Stimulated activated CD4-positive, alpha-beta T cell treated with anti-CD3 and anti-CD28 coated beads, Interleukin-1b, Interleukin-23, amount 100 ng/mL, for 48 hours (primary cell): ENCODE measurements at places on chromosomes 1 and 21.

DNA sequence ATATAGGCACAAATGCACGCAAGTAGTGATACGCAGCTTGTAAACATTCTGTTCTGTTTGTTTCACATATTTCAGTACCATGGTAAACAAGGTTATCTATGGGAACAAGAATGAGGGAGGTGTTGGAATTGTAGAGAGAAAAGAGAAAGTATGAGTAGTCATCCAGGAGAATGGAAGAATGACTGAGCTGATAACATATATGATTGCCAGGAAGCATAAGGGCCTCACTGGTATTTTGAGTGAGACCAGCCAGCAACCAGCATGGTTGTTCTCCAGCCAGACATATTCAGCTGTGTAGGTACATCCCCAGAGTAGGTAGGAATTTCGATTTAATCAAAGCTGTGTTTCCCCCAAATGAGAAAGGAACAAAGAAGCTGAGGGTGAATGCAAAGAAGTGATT lies 58.9 kb upstream of the ARTN start:
- no peak for DNase-seq

DNA sequence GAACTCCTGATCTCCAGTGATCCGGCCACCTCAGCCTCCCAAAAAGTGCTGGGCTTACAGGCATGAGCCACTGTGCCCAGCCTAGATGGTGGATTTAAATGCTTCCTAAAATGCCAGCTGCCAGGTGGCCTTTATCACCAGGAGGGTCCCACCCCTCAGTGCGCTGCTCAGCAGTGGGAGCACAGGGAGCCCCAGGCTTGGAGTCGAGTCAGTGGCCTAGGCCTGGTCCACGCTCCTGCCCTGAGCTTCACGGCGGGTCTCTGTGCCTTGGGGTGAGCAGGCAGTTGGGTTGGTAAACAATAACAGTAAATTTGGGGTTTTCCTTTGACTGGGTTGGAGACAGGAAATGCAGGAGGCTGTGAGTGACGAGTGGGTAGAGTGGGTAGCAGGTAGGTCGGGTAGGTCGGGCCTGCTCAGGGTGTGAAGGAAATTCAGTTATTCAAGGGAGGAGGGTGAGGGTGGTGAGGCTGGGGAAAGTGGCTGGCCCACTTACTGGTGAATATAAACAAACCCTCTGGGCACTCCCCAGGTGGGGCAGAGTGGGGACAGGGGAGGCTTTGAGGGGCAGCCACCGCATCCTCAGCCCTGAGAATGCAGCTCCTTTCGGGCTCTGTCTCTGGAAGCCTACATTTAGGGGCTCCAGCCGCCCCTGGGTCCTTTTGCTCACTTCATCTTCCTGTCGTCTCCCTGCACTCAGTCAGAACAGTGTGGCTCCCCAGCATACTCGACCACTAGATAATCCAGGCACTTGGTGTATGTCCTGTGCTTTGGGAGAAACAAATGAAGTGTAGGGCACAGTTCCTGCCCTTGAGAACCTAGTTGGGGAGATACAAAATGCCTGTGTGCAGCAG lies 33.5 kb upstream of the IL19 start:
- DNase-seq, result peak; percentile 26

DNA sequence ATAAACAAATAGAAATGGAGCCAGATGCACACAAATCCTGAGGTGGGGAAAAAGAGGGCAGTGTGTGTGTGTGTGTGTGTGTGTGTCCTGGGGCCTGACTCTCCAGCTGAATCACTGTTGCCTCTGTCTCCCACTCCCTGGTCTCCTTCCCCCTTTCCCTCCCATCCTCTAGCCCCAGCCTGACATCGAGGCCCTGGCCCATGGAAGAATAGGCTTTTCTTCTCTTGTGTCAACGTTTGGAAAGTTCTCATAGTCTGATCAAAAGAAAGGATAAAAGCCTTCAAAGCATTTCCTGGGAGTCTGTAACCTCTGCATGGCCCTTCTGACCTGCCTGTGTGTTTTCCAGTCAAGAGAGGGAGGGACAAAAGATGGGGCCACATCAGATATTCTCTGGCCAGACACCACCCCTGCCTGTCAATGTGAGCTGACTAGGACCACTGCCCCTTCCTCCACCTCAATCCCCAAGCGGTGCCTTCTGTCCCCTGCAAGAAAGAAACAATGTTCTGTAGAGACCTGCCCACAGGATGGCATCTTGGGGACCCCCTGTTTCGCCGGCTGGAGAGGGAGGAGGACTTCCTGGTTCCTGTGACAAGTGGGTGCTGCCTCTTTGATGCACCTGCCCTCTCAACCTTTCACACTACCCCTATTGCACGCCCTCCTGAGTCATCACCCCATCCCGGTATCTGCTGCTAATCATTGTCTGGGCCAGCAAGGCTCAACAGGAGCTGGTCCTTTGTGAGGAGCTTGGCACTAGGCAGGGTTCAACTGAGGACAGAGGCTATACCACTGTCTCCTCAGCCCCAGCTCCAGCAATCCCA lies 16.2 kb downstream of the KCNJ10 start:
- no peak for DNase-seq

- DNase-seq, result no peak
Measured at GRCh38 chr1:3391711-3392110, 62.8 kb upstream of the ARHGEF16 start.

GRCh38 chr1:32247452-32247851 lies 430 bp downstream of the FAM167B start:
- no peak for DNase-seq

GRCh38 chr1:45895406-45895805 lies 92.0 kb downstream of the MAST2 start:
- no peak for DNase-seq

- no peak for DNase-seq
Measured at GRCh38 chr1:99814373-99814900, 35.7 kb upstream of the AGL start.

GRCh38 chr1:85307987-85308832 lies 31.8 kb upstream of the BCL10 start:
- DNase-seq, result peak; percentile 61

GRCh38 chr1:204278251-204278650 lies 64.5 kb upstream of the GOLT1A start:
- DNase-seq, result no peak

- DNase-seq, result no peak
Measured at GRCh38 chr1:232635778-232636356, 5.9 kb upstream of the SIPA1L2 start.

GRCh38 chr1:26771643-26772321 lies 16.0 kb upstream of the PIGV start:
- peak; percentile 35 for DNase-seq

DNA sequence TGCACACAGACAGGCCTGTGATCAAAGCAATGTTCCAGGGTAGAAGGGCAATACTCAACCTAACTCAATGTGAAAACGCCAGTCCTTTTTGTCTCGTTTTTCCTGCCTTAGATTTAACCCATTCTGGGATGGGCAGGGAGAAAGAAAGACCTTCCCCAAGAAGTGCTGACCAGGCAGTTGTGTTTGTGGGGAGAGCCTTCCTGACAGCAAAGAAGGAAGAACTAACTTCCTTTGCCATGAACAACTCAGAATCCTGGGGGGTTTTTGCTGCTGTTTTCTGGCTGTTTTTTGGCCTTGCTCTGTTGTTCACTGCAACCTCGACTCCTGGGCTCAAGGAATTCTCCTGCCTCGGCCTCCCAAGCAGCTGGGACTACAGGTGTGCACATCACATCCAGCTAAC lies 112.0 kb upstream of the RAB4A start:
- no peak for DNase-seq

DNA sequence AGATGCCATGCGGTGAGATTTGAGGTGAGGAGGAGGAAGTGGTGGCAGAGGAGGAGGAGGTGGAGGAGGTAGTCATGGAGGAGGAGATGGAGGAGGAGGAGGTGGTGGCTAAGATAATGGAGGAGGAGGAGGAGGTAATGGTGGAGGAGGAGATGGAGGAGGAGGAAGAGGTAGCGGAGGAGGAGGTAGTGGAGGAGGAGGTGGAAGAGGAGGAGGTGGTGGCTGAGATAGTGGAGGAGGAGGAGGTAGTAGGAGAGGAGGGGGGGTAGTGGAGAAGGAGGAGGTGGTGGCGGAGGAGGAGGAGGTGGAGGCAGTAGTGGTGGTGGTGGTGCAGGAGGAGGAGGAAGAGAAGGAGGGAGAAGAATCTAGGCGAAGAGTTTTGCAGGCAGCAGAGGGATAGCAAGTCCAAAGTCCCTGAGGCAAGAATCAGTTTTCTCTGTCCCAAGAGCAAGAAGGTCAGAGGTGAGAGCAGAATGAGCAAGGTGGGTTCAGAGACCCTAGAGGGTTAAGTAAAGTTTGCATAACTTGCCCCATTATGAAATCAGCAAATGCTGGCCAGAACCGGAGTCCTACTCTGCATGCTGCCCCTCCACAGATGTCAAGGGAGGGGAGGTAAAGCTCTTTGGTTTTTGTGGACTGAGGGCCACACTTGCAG lies 38.9 kb upstream of the GNPAT start:
- no peak for DNase-seq

DNA sequence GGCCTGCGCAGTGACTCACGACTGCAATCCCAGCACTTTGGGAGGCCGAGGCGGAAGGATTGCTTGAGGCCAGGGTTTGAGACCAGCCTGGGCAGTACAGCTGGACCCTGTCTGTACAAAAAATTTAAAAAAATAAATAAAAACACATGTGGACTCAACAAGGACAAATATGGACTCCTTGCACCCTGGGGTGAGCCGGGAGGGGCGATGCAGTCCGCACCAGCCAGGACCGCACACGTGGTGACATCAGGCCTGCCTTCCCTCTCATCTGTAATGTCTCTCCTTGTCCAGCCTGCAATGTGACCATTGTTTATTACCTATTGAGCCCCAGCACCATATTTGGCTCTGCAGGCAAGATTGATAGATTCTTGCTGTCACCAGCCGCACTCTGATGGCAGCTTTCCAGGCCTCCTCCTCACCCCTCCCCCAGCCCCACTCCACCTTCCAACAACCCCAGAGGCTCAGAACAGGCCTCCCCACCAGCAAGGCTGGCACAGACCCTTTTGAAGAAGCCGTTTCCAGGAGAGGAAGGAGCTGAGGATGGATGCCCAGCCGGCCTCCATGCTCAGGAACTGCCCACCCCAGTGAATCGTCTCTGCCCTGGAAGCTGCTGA lies 55.2 kb downstream of the IRF2BP2 start:
- DNase-seq, result no peak

DNA sequence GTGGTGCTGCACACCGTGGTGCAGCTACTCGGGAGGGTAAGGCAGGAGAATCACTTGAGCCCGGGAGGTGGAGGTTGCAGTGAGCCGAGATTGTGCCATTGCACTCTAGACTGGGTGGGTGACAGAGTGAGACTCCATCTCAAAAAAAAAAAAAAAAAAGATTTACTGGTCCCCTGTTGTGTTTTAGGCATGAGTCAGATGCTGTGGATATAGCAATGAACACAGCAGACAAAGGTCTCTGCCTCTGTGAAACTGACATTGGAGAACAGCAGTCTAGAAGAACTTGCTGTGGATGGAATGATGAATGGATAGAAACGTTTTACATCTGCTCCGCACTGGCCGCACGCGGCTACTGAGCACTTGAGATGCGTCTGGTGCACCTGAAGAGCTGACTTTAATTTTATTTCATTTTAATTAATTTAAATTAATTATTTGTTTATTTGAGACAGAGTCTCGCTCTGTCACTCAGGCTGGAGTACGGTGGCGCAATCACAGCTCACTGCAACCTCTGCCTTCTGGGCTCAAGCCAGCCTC lies 24.5 kb upstream of the EPHA2 start:
- no peak for DNase-seq

- no peak for DNase-seq
Measured at GRCh38 chr1:189596197-189596596, 881.5 kb downstream of the BRINP3 start.

DNA sequence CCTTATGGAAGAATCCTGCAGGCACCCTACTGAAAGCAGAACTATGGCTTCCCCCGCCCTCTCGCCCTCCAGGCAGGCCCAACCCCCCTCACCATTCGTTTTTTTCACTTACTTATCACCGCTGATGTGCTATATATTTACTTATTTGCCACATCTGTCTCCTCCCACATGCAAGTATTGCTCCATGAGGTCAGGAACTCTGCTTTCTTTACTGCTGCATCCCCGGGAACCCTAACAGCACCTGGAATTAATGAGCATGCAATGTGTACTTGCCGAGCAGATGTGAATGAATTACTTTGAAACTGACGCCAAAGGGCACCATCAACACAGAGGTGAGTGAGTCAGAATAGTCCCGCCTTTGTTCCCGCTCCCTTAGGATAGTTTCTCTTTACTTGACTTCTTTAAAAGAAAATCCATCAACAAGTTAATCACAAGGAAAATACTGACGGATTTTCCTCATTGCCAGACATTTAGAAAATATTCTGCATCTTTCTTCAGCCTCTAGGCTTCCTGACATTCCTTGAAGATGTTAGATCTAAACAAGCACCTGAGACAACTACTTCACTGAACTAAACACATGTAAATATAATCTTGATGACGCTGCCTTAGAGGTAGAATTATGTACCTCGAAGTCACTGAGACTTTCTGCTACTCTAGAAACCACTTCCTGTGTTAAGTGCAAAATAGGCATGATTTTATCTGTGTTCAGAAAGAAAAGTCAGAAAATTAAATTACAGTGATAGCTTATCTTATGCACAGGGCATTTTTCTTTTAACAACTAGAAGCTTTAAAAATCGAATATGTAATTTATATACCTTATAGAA lies 17.5 kb upstream of the RAB4A start:
- DNase-seq, result no peak

GRCh38 chr1:228276174-228276831 lies 68.5 kb downstream of the OBSCN start:
- no peak for DNase-seq

- no peak for DNase-seq
Measured at GRCh38 chr1:240956020-240956419, 344.1 kb upstream of the GREM2 start.

GRCh38 chr1:237961754-237962153 lies 71.0 kb upstream of the ZP4 start:
- DNase-seq, result no peak

DNA sequence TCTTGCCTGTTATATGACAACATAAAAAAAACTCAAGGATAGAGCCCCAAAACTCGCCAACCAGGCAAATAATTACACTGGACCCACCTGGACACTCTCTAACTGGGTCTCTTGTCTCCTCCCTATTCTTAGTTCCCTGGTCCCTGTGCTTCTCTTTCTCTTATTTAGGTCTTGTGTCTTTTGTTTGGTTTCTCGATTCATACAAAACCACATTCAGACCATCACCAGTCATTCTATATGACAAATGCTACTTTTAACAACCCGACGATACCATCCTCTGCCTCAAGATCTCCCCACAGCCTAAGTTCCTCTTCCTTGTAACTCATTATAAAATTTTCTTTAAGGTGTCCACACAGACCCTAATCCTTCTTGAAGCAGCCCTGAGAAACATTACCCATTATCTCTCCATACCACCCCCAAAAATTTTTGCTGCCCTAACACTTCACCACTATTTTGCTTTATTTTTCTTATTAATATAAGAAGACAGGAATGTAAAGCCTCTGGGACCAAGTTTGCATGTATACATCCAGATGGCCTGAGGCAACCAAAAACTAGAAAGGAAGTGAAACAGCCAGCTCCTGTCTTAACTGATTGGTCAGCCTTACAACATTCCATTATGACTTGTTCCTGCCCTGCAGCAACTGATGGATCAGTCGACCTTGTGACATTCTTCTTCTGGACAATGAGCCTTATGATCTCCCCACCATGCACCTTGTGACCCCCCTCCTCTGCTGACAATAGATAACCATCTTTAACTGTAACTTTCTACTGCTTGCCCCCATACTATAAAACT lies 638.2 kb downstream of the AMY1C start:
- DNase-seq, result no peak

- no peak for DNase-seq
Measured at GRCh38 chr1:205309741-205310140, 11.8 kb downstream of the NUAK2 start.
